Right lobe of liver (tissue), 6 donors: ENCODE measurements at places on chromosomes 7 and 10.

DNA sequence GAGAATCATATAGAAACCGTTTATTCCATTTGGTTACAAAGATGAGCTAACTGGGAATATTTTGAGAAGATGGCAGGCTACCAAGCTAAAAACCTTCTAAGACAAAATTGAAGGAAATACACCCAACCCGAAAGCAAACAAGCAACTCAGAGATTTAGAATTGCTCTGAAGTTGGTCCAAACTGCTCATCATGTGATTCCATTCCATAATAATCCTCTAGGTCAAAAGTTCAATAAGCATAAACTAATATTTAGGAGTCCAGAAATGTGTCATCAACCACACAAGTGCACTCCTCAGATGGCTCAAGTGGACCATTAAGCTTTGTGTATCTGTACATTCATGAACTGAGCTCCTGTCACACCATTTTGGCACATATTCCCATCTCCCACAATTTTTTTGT is 28.7 kb downstream of the DGKI start:
- no peak for DNase-seq

- no peak for DNase-seq
Measured at GRCh38 chr7:142519079-142520078, 229.9 kb upstream of the PRSS1 start.

GRCh38 chr10:34702982-34703381 is 112.1 kb downstream of the PARD3 start:
- DNase-seq = no peak

- DNase-seq = no peak
Measured at GRCh38 chr7:46633630-46634240, 712.7 kb upstream of the IGFBP3 start.

DNA sequence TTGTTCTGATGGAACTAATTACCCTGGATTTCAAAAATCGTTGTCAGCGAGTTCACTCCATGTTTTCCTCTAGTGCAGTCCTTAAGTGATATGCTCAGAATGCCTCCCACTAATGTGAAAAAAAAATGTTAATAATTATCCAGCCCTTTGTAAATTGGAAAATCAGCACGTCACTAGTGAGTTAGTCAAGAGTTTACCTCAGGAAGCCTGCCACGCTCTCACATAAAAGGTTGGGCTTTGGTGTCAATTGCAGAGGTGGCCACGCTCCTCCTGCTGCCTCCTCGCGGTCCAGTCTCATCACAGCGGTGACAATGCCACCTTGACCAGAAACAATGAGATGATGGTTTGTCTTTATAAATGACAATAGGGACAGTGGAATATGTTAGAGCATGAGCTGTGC is 22.5 kb downstream of the UPP1 start:
- DNase-seq = peak; percentile 59

DNA sequence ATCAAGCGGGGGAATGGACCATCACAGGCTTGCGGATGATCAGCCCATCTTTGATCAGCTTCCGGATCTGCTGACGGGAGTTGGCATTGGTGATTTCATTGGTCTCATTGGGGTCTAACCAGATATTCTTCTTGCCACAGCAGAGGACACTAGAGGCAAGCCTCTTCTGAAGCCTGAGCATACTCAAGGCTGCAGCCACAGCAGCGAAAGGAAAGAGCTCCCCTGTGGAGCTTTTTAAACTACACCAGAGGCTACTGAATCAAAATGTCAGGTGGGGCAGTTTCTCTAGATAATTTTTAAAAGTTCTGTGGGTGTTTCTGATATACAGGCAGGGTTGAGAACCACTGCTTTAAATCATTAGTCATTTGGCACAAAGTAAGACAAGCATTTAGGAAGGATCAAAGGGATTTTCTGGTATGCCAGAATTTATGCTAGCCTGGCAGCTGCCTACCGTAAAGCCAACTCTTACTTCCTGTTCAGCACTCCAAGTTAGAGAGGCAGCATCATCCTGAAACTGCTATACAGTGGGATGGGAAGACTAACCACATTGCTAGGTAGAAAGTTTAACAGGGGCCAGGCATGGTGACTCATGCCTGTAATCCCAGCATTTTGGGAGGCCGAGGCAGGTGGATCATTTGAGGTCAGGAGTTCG is 7.0 kb downstream of the NAPEPLD start:
- DNase-seq = no peak

GRCh38 chr10:71264345-71265200 is 52.2 kb downstream of the UNC5B start:
- DNase-seq = no peak

DNA sequence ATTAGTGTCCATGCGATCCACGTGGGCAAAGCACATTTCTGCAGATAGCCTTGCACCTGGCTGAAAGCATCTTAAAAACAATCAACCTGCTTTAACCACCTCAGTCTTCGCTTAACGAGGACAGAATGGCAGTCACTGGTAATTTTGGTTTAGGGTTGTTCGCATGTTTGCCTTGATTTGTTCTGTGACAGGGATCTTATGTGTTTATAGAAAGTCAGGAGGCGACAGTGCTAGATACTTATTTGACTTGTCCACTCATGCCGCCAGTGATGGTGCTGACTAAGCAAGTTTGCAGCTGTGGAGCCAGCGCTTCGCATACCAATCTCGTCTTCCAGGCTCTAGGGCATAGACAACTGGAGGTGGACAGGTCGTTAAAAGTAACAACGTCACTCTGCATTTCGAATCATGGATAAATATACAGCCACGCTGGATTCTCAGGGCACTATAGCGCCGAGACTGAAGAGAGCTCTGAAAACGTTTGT is 1.2 kb upstream of the TMEM243 start:
- DNase-seq = no peak

- DNase-seq = no peak
Measured at GRCh38 chr10:59878289-59878688, 28.1 kb downstream of the CCDC6 start.

DNA sequence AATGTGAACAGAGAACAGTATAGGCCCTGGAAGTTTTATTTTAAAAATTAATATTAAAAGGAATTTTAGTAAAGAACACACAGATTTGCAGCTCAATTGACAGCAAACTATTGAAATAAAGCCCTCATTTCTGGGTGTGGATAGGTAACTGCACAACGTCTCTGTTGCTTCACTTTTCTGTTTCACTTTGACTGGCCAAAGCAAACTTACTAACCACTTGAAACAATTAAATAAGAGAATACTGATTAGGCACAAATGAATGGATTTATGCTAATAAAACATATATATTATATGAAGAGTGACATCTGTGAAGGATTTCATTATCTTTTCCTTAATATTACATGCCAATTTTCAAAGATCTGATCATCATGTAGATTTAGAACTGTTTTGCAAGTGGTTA is 11.9 kb downstream of the ZNF804B start:
- DNase-seq = no peak

- peak; percentile 14 for DNase-seq
Measured at GRCh38 chr10:118967160-118967559, 62.4 kb upstream of the NANOS1 start.

DNA sequence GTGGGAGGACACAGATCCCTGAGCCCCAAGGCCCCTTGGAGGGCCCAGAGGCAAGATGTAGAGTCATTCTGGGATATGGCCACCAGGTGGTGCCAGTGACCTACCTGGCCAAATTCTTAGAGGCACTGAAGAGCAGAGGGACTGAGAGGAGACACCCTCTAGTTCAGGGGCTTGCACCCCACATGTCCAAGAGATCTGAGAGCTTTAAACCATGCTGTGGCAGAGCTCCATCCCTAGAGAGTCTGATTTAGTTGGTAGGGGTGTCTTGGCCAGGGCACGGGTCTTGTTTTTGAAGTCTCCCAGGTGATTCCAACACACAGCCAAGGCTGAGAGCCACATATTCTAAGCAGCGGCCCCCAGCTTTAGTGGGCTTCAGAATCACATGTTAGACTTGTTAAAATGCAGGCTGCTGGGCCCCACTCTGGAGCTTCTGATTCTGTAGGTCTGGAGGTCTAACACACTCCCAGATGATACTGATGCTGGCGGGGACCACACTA is 52.5 kb downstream of the PRF1 start:
- DNase-seq = no peak

DNA sequence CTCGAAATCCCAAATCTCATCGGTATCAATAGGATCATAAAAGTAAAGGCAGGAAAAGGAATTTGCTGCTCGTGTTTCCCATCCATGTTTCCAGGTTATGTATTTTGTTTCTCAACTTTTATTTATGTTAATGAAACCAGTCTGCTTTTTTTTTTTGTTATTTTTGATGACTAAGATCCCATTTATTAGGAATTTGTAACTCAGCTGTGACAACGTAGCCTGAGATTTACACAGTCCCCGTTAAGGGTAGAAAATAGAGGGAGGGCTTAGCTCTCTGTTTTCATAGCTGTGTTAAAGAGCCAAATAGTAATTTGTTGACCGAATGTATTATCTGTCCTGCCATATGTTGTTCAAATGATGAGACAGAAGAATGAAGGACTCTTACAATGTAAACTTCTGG is 164.0 kb downstream of the MGMT start:
- DNase-seq = no peak

- DNase-seq = no peak
Measured at GRCh38 chr7:132581431-132581830, 5.2 kb upstream of the PLXNA4 start.
